Mesenteric fat pad (tissue), 1 donor: ENCODE measurements at places on chromosomes 2 and 18. TPM values are rescaled to one million over a fixed set of nuclear protein-coding genes. Genes with fewer than 3 reads are reported as not detected.

- no peak for DNase-seq
These were observed 23.9 kb downstream of the EFR3B start for GRCh38 chr2:25065768-25066167.

DNA sequence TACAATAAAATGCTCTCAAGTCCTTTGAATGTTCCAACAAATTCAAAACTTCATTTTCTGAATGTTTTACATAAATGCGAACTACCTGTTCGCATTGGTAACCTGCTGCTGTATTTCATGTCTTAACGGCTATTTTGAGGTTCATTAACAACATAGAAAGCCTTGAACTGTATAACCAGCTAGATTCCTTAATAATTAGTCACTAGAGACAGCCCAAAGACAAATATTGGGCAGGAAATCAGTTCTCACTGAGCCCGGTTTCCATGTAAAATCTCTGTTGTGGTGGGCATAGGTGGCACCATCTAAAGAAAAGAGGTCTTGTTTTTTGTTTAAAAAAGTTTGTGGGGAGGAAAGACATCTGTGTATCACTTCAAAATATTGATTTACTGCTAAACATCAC lies 29.2 kb downstream of the PDIA6 start:
- no peak for DNase-seq

The UGT1A10 gene
- total RNA-seq = not detected

- DNase-seq = no peak
These were observed 48.4 kb downstream of the PLEK start for GRCh38 chr2:68413466-68413865.

DNA sequence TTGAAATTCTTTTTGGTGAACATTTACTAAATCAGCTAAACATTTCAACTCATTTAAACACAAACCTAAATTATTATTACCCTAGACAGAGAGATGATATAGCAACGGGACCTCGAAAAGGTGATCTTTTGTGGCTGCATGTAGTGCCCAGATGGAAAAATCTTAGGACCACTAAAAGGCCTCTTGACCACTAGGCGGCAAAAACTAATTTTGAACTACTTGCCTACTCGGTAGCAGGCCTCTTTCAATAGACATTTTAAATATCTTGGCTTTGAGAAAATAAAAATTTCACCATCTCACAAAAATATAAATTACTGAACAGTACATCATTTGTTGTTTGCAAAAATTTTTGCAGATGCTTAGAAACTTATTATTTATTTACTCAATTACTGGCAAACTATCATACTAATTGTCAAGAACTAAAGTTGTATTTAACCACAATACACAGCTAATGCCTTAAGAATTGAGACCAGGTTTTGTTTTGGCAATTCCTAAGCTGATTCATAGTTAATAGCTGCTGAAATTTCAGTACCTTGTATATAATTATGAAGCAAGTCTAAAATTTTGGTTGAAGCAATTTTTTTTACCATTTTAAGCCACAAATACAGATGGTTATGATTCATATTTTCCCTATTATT lies 9.4 kb downstream of the COL3A1 start:
- DNase-seq = no peak

GRCh38 chr2:224084266-224084892 lies 45.3 kb upstream of the SERPINE2 start:
- DNase-seq = no peak

The CTAGE1 gene
- not detected for total RNA-seq

The SKOR2 gene
- not detected for total RNA-seq

DNA sequence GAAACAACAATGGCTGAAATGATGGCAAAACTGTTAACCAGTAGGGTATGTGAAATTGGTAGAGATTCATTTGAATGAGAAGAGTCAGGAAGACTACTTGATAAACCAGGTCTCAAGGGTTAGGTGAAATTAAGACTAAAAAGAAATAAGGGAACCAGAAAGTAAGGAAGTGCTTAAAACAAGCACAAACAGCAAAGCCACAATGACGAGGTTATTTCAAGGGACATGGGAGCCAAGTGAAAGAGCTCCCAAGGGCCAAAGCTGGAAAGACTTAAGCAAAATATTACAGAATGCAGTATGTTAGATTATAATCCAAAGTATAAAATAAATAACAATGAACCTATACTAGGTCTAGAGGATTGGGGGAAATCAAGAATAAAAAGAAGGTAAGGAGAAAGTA lies 19.3 kb upstream of the CD302 start:
- no peak for DNase-seq
